ENCODE measurements at places on chromosomes 6 and 20. TPM values are rescaled to one million over a fixed set of nuclear protein-coding genes. Genes with fewer than 3 reads are reported as not detected.

The LGSN gene
- not detected for total RNA-seq

The CD83 gene
- total RNA-seq = 1.4 TPM

The EPHA7 gene
- under 0.01 TPM for total RNA-seq

The CYP24A1 gene
- 4.4 TPM for total RNA-seq

The HRH3 gene
- not detected for total RNA-seq

The C6orf163 gene
- 3.2 TPM for total RNA-seq

The MYCT1 gene
- under 0.01 TPM for total RNA-seq

The GTF2H4 gene
- 6.5 TPM for total RNA-seq

The NAPB gene
- total RNA-seq = 10.6 TPM

The TCP11 gene
- under 0.01 TPM for total RNA-seq

The PPP1R14C gene
- total RNA-seq = 63.4 TPM

The RBPJL gene
- not detected for total RNA-seq

The DOK5 gene
- not detected for total RNA-seq

The TFAP2C gene
- 8.2 TPM for total RNA-seq

The TMC2 gene
- total RNA-seq = not detected

The BANF2 gene
- total RNA-seq = not detected

The ADGRB3 gene
- not detected for total RNA-seq

The PCNA gene
- total RNA-seq = 61.9 TPM

The FOXC1 gene
- 6.9 TPM for total RNA-seq

The KIAA0408 gene
- not detected for total RNA-seq
